Fibroblast of the aortic adventitia (primary cell): ENCODE measurements at places on chromosomes 13 and 19.
A peak's percentile ranks its signal among the peaks of the same experiment; 100 is the strongest.

DNA sequence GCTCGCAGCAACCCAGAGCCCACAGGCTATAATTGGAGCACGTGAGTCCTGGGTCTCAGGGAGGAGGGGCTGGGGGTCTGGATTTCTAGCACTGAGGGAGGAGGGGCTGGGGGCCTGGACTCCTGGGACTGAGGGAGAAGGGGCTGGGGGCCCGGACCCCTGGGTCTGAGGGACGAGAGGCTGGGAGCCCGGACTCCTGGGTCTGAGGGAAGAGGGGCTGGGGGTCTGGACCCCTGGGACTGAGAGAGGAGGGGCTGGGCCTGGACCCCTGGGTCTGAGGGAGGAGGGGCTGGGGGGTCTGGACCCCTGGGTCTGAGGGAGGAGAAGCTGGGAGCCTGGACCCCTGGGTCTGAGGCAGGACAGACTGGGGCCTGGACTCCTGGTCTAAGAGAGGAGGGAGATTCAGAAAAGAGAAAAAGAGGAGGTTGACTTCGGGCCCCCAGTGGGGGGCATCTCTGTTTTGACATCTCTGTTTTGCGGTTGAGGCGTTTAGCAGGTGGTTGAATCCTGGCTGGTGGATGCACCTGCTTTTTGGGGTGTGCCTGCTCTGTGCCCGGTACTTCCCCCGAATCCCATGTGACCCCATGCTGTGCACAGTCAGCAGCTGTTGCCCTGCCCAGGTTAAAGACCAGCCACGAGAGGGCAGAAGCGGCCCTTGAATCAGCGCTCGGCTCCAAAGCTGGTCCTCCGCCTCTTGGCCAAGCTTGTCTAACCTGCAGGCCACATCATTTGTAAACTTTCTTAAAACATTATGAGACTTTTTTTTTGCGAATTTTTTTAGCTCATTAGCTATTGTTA is 10.5 kb downstream of the PVR start:
- DNase-seq = peak; percentile 57

- DNase-seq = no peak
Measured at GRCh38 chr13:112737294-112737693, 47.5 kb downstream of the ATP11A start.

GRCh38 chr19:31290931-31291590 is 58.2 kb downstream of the TSHZ3 start:
- no peak for DNase-seq

DNA sequence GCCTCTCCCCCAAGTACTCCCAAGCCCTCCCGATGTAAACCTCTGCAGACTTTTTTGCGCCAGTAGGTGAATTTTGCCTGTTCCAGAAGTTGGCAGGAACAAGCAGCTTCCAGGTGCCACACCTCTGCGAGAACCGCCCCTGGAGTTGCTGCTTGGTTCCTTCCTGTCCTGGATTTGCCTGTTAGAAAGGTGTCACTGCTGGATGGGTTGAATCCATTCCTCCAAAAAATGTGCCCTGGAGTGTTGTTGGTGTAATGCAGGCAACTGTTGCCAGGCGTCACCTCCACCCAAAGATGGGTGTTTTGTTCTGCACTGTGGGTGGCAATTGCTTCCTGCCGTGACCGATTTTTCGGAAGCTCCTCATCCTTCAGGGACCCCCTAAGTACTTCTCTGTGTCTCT is 5.7 kb downstream of the PGPEP1 start:
- DNase-seq = no peak

DNA sequence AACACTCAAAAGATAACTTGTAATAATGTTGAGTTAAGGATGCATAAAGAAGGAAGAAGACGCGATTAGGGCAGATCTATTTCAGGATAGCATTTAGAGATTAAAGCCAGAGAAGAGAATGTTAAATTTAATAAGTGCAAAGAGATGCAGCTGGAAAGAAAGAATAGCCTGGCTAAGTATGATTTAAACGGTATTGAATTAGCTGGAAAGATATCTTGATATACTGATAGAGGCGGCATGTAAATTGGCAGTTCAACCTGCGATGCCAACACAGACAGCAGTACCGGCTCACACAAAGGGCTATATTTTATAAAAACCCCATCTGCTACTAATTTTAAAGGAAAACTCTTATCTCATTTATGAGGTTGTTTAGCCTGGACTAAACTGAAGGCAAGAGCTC is 121.4 kb downstream of the ENOX1 start:
- no peak for DNase-seq
